ENCODE measurements at places on chromosomes 3 and 15.

DNA sequence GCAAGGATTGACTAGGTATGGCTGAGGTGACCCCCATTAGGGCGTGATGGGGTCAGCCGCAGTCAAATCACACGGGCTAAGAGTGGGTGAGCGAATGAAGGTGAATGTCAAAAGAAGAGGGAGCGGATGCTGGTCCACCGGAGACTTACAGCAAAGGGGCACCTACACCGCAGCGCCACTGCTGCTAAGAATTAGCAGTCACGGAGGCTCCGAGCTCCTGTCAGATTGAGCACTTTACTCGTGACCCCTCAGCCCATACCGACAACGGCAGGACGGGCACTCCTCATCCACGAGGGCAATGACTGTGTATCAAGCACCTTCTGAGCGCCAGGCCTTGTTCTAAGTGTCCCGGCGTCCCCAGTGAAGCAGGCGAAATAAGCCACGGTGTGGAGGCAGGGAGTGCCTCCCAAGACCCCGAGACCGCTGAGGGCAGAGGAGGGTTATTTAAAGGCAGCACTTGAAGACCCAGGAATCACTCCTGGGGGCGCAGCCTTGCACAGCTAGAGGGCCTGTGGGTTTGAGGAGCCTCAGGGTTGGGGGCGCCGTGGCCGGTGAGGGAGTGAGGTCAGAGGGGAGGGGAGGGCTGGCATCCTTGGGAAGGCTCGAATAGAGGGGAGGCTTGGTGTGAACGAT is 61.6 kb upstream of the GATA2 start:
- no peak for DNase-seq

- DNase-seq, result no peak
These were observed 29.0 kb downstream of the SEC61A1 start for GRCh38 chr3:128081226-128081625.

DNA sequence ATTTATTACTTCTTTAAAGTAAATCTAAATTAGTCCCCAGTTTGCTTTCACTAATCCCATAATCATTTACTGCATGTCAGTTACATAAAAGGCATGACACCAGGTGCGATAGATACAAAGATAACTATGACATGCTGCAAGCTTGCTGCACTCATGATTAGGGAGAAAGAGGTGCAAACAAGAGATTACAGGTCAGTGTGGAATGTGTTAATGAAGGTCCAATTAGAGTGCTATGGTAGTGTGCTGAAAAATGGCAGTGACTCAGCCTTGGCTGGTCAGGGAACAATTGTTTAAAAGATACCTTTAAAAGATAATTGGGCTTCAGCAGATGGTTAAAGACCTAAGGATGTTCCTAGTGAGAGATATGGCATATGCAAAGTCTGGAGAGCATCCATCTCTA is 352.6 kb upstream of the TGFBR2 start:
- DNase-seq, result no peak

- DNase-seq, result no peak
These were observed 224.1 kb downstream of the IGSF11 start for GRCh38 chr3:118810499-118811035.

DNA sequence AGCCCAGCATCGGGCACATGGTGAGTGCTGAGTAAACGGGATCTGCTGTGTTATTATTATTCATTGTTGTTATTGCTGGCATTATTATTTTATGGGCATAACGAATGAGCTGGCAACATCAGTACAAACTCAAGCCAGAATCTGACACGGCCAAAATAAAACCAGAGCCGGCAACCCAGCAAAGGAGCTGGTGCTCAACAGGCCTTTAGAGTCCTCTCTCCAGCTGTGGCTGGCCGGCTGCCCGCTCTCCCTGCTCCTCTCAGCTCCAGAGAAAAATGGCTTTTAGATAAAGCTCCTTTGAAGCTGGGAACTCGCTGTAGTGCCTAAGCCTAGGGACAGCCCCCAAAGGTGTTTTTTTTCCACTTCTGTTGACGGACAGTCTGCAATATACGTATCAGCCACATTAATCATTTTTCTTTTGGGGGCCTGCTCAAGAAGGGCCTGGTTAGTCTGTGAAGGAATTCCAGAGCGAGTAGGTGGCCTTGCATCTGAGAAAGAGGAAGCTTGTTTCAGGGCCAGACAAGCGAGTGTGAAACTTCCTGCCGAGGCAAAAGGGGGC is 193.9 kb upstream of the UBE2E1 start:
- DNase-seq, result no peak

DNA sequence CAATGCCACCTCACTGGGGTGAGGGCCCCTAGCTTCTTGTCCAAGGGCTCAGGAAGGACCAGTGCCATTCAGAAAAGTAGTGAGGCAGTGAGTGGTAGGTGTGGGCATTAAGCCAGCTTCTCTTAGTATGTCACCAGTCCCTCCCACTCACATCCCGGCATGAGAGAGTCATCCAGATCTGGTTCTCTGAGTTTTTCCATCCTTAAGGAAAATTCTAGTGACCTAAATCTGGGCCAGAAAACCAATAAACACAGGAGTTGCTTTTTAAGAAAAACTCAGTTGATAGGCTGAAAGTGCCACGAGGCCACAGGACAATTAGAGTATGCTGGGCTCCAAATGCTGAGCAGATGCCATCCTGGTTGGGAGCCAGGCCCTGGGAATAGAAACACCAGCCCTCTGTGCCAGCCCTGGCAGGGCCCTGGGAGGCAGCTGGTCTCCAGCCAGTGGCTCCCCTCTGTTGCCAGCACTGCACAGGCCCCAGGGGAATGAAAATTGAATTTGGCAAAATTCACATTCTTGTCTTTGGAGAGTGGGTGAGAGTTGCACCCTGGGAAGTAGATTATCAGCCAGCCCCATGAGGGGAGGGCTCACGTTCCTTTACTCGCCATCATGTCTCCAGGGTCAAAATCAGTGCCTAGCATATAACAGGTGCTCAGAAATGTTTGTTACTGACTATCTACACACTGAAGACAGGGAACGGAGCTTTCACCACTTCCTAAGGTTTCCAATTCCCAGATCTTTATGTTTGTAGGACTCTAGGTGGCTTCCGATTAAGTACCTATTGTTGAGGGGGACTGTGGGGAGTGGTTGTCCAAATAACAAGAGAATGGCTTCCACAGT is 52.8 kb downstream of the FAM43A start:
- no peak for DNase-seq

DNA sequence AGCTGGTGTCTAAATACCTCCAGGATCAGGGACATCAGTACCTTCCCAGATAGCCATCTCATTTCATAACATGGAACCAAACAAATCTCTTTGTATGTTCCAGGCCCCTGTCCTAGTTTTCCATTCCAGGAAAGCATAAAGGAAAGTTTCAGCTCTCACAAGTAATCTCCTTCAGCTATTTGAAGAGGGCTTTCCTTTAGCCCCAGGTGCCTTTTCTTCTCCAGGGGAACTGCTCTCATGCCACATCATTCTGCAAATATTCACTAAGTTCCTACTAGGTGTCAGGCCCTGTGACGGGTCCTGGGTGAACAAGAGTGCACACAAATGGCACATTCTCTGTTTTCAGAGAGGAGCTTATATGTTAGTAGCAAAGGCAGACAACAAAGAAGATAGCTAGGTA is 136.1 kb downstream of the ADAMTS9 start:
- DNase-seq, result no peak

GRCh38 chr3:5581743-5582142 is 394.2 kb downstream of the EDEM1 start:
- no peak for DNase-seq

- DNase-seq, result no peak
These were observed 8.1 kb downstream of the CAV3 start for GRCh38 chr3:8741581-8742261.

- no peak for DNase-seq
These were observed 6.7 kb downstream of the P2RY12 start for GRCh38 chr3:151377768-151378385.

- no peak for DNase-seq
These were observed 1.7 kb downstream of the STOML1 start for GRCh38 chr15:73990250-73991005.

GRCh38 chr15:42578984-42579537 is 3.7 kb downstream of the STARD9 start:
- no peak for DNase-seq

DNA sequence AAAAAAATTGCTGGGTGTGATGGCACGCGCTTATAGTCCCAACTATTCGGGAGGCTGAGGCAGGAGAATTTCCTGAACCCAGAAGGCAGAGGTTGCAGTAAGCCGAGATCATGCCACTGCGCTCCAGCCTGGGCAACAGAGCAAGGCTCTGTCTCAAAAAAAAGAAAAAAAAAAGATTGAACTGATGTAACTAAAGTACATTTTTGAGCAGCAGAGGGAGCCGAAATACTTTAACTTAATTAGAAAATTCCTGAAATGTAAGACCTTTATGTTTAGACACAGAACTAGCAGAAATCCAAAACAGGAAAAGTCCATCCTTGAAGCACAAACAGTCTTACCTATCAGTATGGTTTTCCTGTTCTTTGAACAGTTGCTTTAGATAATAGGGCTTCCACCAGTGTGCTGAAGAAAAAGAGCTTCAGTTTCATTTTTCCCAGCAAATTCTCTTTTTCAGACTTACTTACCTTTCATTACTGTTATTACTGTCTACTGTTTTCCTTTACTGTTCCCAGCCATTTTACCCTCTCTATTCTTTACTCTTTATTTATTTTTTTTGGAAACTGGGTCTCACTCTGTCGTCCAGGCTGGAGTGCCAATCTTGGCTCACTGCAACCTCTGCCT is 33.4 kb upstream of the ZNF609 start:
- DNase-seq, result no peak

DNA sequence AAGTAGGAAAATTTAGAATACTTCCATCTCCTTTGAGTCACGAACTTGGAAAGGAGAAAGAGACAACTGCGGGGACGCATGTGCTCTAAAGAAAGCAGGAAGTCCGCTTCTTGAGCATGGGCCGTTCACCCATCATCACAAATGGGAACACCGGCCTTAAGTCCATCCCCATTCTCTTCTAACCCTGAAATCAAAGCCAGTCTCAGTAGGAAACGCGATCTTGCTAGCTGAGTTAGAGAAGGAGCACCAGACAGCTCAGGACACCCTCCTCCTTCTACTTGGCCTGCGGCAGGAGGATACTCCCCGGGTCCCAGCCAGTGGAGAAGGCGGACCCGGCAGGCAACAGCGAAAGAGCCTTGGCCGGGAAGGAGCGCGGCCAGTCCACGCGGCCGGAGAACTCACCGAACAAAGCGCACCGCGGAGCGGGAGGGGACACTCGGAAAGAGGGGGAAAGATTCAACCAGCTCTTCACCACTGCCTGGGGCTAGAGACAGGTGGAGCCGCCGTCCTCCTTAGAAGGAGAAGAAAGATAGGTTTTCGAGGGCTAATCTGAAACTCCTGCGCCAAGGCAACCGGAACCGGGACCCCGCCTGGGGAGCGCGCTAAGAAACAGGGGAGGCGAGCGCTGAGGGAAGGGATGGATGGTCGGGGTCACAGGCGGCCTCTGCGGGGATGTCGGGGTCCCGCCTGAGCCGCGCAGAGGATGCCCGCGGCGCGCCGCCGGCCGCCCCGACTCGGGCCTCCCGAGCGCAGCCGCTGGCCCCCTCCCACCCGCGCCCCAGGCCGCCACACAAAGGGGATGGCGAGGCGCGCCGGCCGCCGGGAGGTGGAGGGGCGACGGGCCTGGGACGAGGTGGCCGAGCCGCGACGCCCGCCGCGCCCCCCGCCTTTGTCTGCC is 818 bp downstream of the SLC4A7 start:
- peak; percentile 12 for DNase-seq

DNA sequence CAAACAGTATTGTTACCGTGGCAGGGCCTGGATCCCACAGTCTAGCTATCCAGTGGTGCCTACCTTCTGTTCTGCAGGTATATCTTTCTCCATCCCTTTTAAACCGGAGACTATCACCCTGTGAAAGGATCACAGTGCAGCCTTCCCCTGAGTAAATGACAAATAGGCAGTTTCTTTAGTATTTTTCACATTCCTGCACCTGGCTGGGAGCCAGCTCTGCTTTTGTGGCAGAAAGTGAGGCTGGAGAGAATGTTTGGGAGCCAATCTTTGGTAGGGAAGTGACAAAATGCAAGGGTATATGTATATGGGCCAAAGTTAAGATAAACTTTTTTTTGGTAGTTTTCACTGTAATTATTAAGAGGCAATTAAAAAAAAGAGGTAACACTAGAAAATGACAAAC is 54.8 kb downstream of the ARHGEF26 start:
- DNase-seq, result no peak

DNA sequence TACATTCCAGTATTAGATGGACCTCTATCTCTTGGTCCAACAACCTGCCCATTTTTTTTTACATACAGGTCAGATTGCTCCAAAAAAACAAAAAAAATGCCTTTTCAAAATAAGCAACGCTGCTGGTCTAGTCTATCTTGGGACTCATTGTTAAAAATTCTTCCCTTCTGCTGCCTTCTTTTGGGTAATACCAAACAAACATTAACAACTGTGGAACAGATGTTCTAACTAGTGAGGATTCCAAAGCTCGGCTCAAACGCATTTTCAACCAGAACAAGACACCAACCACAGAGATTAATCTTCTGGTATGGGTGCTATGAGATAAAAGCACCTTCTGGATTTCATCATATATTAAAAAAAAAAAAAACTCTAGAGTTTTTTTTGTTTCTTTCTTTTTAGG is 24.7 kb downstream of the ARHGAP31 start:
- no peak for DNase-seq

GRCh38 chr15:79523266-79523665 is 91.1 kb downstream of the MINAR1 start:
- no peak for DNase-seq

GRCh38 chr3:114310695-114311094 is 16.9 kb downstream of the TIGIT start:
- DNase-seq, result no peak

GRCh38 chr15:57059026-57059660 is 140.7 kb downstream of the TCF12 start:
- no peak for DNase-seq

- no peak for DNase-seq
These were observed 221.2 kb downstream of the NLGN1 start for GRCh38 chr3:173618703-173619102.

GRCh38 chr3:40120806-40121205 is 188.7 kb upstream of the EIF1B start:
- no peak for DNase-seq

GRCh38 chr15:80489030-80489594 is 84.9 kb downstream of the ARNT2 start:
- DNase-seq, result no peak

GRCh38 chr15:54082836-54083492 is 104.7 kb downstream of the UNC13C start:
- no peak for DNase-seq

DNA sequence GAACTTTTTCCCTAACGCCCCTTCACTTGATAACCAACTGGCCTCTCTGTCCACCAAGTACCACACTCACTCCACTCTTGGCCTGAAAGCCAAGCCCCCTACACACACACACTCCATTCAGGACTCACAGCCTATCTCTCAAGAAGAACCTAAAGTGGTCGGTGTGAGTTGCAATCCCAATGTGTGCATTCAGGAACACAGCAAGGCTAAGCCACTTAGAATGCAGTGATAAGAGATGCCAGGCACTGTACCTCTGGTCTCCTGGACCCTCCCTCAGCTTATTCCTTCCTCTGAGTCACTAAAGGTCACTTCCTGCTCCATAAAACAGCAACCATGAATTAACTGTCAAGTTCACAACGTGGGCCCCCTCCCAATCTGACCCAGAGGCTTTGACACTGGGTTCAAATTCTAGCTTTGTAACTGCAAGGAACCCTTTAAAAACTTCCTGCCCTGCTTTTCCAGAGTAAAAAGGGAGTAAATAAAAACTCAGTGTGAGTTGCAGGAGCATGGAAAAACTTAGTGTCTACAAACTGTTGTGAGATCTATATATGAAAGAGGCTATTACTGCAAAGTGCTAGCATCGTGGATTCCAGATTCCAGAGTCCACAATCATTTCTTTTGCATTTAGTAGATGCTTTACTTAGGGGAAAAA is 17.6 kb upstream of the KCNMB3 start:
- DNase-seq, result no peak

- no peak for DNase-seq
These were observed 23.1 kb downstream of the SRGAP3 start for GRCh38 chr3:9226326-9226725.

GRCh38 chr3:186107215-186108105 is 1.4 kb downstream of the ETV5 start:
- peak; percentile 15 for DNase-seq

All from activated CD4-positive, alpha-beta T cell treated with anti-CD3 and anti-CD28 coated beads for 1 hour (primary cell).